Kasumi-1 (cell line): ENCODE measurements at places on chromosomes 1 and 21.
A peak's percentile ranks its signal among the peaks of the same experiment; 100 is the strongest.

DNA sequence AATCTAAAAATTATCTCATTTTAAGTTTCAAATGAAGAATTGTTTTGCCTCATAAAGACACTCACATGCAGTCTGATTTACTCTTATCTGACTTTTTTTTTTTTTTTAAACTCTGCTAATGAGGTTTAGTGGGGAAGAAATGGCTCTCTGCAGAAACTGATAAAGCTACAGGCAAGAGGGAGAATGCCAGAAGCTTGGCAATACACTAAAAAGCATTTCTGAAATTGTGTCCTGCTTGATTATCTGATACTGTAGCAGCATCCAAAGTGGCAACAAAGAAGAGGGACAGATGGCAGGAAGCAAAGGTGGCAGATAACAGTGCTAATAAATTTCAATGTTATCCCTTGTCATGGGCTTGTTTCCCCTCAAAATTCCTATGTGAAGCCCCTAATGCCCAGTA lies 1744.9 kb downstream of the NCAM2 start:
- no peak for DNase-seq

DNA sequence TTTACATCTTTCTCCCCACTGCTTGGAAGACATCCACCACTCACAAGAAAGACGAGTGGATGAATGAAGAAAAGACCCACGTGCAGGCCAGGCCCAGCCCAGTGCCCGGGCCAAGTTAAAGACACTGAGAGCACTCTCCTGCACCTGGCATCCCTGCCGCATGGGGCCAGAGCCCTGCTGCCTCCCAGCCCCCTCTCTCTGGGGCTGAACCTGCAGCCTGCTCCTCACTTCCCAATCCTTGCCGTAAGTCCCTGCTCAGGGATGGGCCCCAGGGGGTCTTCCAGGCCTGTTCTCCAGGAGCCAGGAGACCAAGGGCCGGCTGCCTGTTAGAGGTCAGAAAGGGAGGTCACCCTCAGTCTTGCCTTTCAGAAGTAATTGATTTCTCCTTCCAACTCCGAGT lies 168.5 kb upstream of the ZC3H12A start:
- no peak for DNase-seq

DNA sequence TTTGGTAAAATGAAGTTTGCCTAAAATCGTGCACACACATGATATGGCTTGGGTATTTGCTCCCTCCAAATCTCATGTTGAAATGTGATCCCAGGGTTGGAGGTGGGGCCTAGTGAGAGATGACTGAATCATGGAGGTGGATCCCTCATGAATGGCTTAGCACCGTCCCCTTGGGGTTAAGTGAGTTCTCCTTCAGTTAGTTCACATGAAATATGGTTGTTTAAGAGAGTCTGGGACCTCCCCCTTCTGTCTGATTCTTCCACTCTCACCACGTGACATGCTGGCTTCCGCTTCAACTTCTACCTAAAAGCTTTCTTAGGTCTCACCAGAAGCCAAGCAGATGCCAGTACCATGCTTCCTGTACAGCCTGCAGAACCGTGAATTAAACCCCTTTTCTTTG lies 58.4 kb downstream of the SIPA1L2 start:
- no peak for DNase-seq

DNA sequence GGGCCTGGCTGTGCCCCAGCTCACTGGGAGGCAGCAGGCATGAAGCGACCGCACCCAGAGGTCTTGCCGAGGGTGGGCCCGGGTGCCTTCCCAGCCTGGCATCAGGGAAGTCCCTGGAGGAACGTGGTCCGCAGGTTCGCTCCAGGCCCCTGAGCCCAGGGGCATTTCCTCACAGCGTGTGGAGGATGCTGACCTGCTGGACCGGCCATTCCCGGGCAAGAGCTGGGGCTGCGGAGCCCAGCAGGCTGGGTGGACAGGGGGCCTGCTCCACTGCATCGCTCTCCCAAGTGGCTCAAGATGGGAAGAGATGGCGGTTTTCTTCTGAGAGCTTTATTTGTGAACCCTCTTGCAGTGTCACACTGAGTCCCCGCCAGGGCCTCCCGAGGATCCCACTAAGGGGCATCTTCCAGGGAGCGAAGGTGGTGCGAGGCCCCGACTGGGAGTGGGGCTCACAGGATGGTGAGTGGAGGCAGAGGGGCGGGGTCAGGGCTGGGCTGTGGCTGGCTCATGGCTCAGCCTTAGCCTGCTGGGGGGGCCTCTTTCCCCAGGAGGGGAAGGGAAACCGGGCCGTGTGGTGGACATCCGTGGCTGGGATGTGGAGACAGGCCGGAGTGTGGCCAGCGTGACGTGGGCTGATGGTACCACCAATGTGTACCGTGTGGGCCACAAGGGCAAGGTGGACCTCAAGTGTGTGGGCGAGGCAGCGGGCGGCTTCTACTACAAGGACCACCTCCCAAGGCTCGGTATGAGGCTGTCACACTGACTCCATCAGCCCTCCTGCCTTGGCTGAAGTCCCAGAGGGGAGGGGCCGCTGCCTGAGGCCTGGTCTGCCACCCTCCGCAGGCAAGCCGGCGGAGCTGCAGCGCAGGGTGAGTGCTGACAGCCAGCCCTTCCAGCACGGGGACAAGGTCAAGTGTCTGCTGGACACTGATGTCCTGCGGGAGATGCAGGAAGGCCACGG lies 7.2 kb upstream of the MMP23B start:
- DNase-seq: no peak

GRCh38 chr1:204390751-204391466 lies 20.7 kb downstream of the PPP1R15B start:
- DNase-seq: peak; percentile 29

DNA sequence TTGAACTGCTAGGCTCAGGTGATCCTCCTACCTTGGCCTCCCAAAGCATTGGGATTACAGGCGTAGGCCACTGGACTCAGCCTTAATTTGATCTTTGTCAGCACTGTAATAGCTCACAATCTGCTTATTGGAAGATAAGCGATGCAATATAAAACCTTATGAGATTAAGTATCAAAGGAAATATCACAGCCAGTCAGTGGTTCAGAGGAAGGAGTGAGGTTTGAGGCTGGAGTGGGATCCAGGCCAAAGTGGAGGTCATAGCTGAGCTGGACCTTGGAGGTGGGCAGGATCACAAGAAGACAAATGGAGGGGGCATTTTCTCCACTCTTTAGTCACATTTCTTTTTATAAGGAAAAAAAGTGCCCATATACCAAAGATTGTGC lies 228.5 kb downstream of the RHOU start:
- DNase-seq: no peak

DNA sequence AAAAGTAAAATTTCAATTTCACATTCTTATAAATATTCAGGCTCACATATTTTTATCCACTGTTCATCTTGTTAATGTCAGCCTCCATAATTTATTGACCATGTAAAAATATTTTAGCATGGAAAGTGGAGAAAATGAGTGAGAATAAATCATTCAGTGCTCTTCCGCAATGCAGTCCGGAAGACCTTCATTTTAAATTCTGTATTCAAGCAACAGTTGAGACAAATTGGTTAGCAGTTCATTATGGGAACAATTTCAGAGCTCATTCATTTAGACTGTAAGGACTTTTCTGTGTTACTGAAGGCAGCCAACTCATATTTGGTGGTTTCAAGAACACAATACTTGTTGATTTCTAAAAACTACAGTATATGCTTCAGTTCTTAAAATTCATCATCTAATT lies 97.8 kb downstream of the TYW3 start:
- no peak for DNase-seq
